Heart right ventricle (tissue), 16 donors: ENCODE measurements at places on chromosomes 6 and 20. TPM values are rescaled to one million over a fixed set of nuclear protein-coding genes. Genes with fewer than 3 reads are reported as not detected.

- DNase-seq, result no peak
Observed at GRCh38 chr6:169213814-169214520, 39.7 kb downstream of the THBS2 start.

Gene CST4
- total RNA-seq, result not detected

Gene FAM209B
- total RNA-seq, result not detected

GRCh38 chr20:38393259-38393658 lies 41.9 kb downstream of the SNHG17 start:
- no peak for DNase-seq

GRCh38 chr6:105620878-105621277 lies 218.0 kb upstream of the PREP start:
- no peak for DNase-seq

DNA sequence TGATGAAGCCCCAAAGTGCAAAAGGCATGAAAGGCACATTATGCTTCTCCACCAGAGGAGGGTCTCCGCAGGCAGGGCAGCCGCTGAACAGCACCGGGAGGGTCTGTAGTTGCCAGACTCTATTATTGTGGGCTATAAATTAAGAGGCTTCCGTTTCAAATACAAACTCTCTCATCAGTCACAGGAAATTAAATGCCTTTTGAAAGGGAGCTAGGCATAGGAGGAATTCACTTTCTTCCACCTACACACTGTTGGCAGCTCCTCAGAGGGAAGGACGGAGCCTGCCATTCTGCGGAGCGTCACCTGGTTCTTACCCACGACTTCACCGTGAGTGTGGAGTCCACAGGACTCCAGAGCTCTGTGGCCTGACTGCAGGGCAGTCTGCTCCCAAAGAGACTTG lies 140.8 kb upstream of the AGPAT4 start:
- no peak for DNase-seq

Gene BTNL2
- not detected for total RNA-seq

- peak; percentile 60 for DNase-seq
Observed at GRCh38 chr6:33737267-33738026, 9.3 kb downstream of the IP6K3 start.

GRCh38 chr6:44495036-44495901 lies 107.8 kb downstream of the CDC5L start:
- DNase-seq, result no peak

DNA sequence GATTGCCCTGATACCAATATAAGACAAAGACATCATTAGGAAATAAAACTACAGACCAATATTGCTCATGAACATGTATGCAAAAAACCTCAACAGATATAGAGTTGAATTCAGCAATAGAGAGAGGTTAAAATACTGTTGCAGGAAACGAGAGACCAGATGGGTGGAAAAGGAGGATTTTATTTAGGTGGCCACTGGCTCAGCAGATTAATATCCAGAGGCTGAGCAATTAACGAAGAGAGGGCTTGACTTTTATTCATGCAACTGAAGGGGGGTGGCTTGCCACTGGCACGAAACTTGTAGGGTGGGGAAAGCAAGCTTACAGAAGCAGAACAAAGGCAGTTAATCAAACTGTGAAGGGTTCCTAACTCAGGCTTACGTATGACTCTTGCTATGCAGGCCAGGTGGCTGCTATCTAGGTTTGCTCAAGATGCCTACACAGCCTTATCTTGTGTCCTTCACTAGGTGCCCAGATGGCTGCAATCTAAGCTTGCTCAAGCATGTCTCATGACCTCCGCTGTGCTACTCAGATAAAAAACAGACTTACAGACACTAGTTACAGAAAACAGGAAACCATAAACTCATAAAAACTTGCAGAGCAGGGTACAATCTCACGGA lies 126.4 kb downstream of the MMUT start:
- no peak for DNase-seq
